ENCODE measurements at places on chromosomes 5 and 9.

GRCh38 chr5:87229780-87230179 lies 37.9 kb upstream of the RASA1 start:
- DNase-seq = no peak

GRCh38 chr5:34857161-34857560 lies 18.2 kb downstream of the TTC23L start:
- DNase-seq = no peak

- DNase-seq = no peak
These were observed 25.0 kb downstream of the CSF2 start for GRCh38 chr5:132098621-132099020.

GRCh38 chr9:70091572-70091971 lies 47.9 kb downstream of the MAMDC2 start:
- DNase-seq = no peak

GRCh38 chr5:7117961-7118360 lies 278.0 kb upstream of the ADCY2 start:
- no peak for DNase-seq

DNA sequence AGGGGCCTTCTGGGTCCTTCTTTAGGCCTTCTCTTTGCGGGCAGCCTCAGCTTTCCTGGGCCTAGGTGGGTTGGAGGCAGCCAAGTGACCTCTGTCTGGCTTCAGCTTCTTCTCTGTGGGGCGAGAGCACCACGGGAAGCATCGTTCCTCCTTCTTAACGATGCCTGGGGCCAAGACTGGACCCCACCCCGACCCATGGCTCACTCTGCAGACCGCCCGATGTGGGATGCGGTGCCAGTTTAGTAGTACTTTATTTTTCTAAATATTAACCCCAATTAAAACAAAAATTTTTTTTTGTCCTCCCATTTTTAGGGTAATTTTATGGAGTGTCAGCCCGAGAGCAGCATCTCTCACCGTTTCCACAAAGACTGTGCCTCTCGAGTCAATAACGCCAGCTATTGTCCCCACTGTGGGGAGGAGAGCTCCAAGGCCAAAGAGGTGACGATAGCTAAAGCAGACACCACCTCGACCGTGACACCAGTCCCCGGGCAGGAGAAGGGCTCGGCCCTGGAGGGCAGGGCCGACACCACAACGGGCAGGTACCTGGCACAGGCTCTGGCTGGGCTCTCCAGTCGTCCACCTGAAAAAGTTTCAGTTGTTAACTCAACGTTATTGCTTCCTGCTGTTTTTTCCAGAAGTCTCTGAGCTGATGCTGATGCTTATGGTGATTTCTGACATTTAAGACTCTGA lies 101.1 kb upstream of the CACNA1B start:
- DNase-seq = no peak

GRCh38 chr5:141862936-141863543 lies 15.2 kb downstream of the PCDH1 start:
- no peak for DNase-seq

DNA sequence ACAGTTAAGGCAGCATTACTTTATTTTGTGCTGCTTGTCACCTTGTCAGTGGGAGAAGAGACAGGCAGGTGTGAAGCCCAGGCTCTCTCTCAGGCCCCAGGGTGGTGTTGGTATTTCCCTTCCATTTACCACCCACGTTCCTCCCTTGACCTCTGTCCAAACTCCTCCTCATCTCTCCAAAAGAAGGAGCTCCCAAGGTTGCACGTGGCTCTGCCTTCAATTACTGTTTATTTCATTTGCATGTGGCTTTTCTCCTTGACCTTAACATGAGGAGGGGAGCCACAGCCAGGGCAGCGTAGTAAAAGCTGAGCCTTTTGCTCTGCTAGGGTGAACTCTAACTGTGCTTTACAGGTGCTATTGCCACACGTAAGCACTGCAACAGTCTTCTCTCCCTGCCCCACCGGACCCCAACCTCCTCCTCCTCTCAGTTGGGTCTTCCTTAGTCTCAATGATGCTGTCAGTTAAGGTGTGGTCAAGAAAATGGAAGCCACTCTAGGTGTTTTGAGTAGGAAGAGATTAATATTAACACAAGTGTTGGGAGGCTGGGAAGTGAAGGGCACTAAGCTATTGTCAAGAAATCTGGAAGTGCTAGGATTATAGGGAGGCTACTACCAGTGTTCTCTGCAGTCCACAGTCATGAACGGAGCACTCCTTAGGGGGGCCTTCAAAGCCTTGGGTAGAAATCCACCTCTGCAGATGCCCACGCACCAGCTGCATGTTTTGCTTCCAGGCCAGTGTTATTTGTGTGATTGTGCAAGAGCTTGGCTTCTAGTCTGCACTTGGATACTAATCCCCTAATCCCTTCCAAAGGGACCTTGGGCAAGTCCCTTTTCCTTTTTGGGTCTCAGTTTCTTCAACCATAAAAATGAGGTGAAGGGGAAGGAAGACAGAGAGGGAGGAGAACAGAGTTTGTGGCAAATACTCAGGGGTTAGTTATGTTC lies 3.9 kb upstream of the ALDH1B1 start:
- DNase-seq = no peak

- DNase-seq = no peak
These were observed 31.3 kb downstream of the PARP8 start for GRCh38 chr5:50697739-50698138.

- DNase-seq = no peak
These were observed 38.8 kb upstream of the COL5A1 start for GRCh38 chr9:134602547-134603362.

DNA sequence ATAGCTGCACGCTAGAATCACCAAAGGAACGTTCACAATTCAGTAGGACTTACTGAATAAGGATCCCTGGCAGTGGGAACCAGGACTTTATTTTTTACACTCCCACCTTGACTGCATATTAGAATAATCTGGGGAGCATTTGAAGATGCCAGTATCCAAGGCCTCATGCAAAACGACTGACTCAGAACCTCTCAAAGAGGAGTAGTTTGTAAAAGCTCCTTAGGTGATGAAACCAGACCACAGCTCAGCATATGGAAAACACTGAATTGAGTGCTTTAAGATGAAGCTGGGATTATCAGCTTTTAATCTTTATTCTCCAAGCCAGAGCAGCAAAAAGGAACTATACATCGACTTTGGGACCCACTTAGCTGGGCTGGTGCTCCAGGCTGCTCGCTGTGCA lies 288.3 kb downstream of the MLLT3 start:
- no peak for DNase-seq

- no peak for DNase-seq
These were observed 60.8 kb downstream of the AOPEP start for GRCh38 chr9:94787266-94787665.

- DNase-seq = no peak
These were observed 15.0 kb upstream of the PFDN1 start for GRCh38 chr5:140317859-140318258.

- DNase-seq = no peak
These were observed 21.7 kb downstream of the FUBP3 start for GRCh38 chr9:130601100-130601499.

DNA sequence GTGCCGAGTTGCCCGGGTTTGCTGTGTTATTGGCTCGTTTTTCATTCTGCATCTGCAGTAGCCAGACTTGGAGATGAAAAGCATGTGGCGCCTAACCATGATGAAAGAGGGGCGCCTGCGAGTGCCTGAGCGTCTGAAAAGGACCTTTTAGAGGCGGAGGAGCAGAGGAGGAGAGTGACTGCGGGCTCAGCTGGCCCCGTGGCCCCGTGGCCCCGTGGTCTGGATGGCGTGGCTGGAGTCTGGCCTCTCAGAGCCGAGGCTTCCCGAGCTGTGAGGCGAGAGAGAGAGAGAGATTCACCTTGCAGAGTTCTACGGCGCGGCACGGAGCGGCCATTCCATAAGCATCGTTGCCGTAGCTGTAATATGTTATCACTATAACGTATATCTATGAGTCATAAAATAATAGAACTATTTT lies 55.3 kb upstream of the RNU6ATAC start:
- no peak for DNase-seq

- peak; percentile 1 for DNase-seq
These were observed 56.8 kb downstream of the FGF10 start for GRCh38 chr5:44332285-44332971.

DNA sequence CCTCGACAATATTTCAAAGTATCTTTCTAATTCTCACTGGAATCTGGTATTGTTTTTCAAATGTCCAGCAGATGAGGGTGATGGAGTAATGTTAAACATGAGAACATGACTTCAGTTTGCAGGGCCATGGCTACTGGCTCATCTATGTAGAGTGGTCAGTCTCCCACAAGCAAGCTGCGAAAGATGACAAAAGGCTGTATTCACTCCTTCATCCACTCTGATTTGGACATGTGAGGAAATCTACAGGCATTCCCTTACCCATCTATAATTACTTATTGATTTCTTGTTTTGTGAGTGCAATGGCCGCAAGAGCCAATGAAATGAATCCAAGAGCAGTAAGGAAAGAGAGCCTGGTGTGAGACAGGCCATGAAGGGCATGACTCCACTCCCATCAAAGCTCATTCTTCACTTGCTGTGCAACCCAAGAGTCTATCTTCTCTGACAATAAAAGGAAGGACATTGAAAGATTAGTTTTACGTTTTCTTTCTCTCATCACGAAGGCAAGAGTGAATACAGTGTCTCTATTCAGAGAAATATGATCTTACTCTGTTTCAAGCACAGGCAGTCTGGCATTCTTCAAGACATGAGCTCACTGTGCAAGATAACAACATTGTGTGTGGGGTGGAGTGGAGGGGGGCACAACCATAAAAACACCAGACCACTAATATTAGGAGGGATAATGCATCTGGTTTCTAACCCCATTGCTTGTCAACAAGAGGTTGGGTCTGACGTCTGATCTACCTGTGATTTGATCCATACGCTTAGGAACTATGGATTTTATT lies 249.6 kb upstream of the DAP start:
- no peak for DNase-seq

DNA sequence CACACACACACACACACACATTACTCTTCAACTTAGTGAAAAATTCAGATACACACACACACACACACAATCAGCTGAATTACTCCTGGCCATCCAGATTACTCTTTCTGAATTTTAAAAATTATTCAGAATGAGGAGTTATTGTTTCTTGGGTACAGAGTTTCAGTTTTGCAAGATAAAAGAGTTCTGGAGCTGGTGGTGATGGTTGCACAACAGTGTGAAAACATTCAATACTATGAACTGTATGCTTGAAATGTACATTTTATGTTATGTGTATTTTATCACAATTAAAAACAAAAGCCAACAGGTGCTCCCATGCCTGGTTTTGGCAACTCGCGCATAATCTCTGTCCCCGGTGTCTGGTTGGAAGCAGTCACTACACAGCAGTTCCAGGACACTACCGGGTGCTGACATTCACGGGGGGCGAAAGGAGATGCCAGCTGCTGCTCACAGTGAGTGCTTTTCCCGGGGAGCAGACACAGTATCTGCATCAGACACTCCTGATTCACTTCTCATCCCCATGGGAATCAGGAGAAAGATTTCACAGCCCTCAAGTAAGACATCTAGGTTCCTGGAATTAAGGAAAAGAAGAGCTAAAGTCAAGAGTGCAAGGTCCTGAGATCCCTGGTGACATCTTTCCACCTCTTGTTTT lies 55.7 kb downstream of the LHFPL2 start:
- DNase-seq = no peak

DNA sequence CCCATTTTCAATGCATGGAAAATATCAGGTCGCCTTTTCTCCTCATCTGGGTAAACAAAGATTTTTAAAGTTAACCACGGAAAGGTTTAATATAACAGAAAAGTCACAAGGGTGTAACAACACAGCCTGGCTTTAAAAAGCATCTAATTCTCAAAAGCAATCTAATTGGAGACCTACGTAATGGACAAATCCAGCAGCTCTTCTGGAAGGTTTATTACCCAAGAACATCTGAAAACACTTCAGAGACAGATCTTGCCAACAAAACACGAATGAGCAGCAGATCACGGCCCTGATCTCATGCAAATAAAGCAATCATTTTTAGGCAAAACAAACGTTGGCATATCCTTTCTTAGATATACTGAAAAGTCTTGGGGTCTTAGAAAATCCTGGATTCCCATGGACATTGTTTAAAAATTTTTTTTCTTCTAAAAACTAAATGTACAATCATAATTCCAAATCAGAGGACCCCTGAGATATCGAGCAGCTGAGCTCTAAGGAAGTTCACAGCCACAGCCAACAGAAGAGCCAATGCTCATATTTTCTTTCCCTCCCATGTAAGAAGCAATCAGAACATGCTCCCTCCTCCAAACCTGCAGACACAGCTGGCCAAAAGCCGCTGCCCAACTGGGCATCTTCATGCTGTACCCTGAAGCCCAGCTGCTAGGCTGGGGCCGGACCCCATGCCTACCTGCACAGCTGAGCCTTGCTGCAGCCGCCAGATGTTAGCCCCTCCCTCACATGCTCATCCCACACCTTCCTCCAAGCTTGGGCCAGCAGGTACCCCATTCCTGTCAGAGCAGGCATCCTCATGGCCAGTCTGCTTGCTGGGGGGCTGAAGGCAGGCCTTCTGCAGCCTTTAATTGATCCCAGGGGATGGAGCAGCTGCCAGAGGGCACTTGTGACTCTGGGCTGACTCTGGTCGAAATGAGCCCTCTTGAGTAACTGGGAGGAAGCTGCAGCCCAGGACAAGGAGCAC lies 11.2 kb downstream of the ANKS6 start:
- DNase-seq = no peak

DNA sequence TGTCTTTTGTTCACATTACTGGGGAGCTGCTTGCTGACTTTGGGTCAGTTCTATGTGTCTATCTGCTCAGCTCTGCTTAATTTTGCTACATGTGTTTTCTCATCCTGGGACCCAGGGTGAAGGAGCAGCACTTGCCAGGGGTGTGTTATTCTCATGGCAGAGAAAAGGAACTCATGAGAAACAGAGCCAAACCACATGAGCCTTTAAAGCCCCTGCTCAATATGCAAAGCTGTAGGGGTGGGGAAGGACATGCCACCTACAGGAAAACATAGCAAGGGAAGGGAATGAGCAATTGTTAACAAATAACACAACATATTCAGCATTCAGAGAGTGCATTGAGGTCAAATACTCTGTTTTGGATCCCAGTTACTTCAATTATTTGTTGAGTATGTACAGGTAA lies 290.9 kb downstream of the CDK5RAP2 start:
- no peak for DNase-seq

DNA sequence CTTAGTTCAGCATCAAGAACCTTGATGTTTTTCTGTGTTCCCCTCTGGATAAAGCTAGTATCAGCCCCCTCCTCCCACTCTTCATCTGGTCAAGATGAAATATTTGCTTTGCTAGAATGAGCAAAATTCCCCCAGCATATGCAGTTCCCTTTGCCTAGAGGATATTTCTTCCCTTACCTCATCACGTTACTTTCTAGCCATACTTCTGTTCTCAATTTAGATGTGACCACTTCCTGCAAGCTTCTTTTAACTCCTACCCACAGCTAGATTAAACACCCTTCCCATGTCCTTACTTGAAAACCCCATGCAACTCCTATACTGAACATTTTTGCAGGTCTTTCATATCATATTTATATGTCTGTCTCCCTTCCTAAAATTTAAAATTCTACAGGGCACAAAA lies 178.9 kb upstream of the TUSC1 start:
- no peak for DNase-seq

Data from smooth muscle cell of the brain vasculature (primary cell).